Heart right ventricle (tissue), 16 donors: ENCODE measurements at places on chromosomes 16 and 17. TPM values are rescaled to one million over a fixed set of nuclear protein-coding genes. Genes with fewer than 3 reads are reported as not detected.

Gene CDK10
- total RNA-seq = 23.7 TPM

Gene CD300LF
- total RNA-seq = 0.13 TPM

Gene ZPBP2
- not detected for total RNA-seq

Gene MAF
- 12.2 TPM for total RNA-seq

Gene GNGT2
- total RNA-seq = 1.7 TPM

Gene ANKRD40
- total RNA-seq = 41.7 TPM

Gene LRRC75A
- total RNA-seq = 0.59 TPM

DNA sequence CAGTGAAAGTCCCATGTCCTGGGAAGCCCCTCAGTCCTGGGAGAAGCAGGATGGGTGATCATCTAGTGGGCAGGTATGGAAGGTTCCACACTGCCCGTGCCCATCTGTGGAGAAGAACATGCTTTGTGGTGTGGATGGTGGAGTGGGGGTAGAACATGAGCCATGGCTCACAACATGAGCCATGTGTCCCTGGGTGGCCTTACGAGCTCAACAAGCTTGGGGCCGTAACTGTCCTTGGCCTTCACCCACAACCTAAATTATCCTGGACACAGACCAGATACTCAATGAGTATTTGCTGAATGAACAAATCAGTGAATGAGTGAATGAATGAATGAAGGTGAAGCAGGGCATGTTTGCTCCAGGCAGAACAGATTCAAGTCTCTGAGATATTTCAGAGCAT is 13.5 kb downstream of the SOX8 start:
- no peak for DNase-seq

DNA sequence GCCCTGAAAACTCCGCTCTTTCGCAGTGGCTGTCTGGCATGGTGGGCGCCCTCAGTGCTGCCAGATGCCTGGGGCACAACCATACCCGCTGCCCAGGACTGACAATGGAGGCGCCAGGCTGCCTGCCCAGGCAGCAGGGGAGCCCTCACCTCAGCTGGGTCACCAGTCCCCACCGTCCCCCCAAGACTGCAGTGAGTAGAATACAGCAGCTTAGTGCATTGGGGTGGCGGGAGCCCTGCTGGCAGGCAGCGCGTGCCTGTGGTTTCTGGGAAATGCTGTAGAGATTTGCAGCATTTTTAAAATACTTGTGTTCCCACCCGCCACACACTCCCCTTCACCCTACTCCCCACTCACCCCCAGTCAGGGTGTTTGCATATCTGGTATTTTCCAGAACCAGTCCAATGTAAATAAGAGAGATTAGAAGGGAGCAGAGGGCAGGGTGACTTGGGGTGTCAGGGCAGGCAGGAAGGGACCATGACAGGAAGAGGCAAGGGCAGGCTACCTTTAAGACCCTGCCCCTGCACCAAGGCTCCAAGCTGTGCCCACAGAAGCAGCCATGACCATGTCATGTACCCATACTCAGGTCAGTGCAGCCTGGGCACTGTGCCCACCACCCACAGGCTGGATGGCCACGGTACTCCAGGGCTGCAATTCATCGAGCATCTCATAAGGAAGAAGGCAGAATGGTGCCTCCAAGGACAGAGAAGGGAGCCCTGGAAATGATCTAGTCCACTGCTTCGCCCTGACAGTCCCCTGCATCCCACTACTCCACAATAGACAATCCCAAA is 21.5 kb downstream of the MYO18A start:
- DNase-seq = no peak

- no peak for DNase-seq
Measured at GRCh38 chr16:9048302-9048700, 43.1 kb upstream of the HAPSTR1 start.

DNA sequence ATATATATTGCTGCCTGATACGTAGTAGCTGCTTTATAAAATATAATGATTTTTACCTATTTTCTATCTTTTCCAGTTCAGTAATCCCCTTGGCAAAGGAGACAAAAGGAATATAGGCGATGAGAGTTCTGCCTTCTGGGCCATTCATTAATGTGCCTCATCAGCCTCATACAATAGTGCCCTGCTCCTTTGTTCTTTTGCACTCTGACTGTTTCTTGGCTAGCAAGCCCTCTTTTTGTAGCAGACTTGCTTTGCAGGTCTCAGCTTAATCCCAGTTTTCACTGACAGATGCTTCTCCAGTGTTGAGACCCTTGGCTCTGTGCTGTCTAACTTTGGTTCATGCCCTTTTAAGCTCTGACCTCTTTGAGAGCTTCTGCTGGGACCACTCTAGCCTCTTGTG is 10.4 kb downstream of the HSD17B2 start:
- no peak for DNase-seq

DNA sequence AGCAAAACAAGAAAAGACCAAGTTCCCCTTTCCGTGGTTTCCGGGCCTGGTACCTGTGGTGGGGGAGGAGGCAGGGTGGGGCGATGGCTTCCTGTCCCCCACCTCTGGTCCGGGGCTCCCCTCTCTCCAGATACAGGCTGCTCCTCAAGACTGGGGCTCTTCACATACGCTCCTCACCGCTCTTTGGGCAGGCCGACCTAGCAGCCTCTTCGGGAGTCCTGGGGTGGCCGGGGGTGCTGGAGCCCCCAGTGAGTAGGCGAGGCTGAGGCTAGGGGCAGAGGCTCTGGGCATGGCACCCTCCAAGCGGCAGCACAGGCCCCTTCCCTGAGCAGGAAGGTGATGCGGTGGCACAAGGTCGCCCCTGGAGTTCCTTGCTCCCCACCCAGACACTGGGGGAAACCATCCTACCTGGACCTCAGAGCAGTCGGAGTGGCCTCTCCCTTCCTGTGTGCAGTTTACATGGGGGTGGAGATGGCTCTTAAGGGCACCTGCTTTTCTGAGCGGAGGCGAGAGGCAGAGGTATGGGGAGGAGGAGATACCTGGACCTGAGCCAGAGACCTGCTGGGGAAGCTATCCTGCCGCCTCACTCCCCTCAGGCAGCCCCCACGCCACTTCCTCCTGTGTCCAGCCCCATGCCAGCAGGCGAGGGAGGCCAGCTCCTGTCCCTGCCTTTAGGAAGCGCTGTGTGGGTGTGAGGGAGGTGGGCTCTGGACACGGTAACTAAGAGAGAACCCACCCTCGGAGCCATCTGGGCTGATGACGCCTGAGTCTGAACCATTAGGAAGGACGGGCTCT is 891 bp downstream of the CORO1A start:
- peak; percentile 23 for DNase-seq
